ENCODE measurements at places on chromosomes 5 and 9.

- DNase-seq: no peak
Observed at GRCh38 chr5:74762599-74762998, 4.3 kb downstream of the GFM2 start.

GRCh38 chr5:77281969-77282336, 71.5 kb downstream of the PDE8B start:
- no peak for DNase-seq

- DNase-seq: no peak
Observed at GRCh38 chr5:172706796-172707195, 64.2 kb downstream of the DUSP1 start.

- no peak for DNase-seq
Observed at GRCh38 chr5:175859422-175859821, 12.0 kb upstream of the CPLX2 start.

GRCh38 chr5:38996123-38996522, 78.1 kb downstream of the RICTOR start:
- DNase-seq: no peak

GRCh38 chr5:38164776-38165399, 93.5 kb upstream of the EGFLAM start:
- DNase-seq: no peak

Measured in activated CD8-positive, alpha-beta memory T cell treated with anti-CD3 and anti-CD28 coated beads for 1 hour (primary cell).